ENCODE measurements at places on chromosomes 13 and 19.

DNA sequence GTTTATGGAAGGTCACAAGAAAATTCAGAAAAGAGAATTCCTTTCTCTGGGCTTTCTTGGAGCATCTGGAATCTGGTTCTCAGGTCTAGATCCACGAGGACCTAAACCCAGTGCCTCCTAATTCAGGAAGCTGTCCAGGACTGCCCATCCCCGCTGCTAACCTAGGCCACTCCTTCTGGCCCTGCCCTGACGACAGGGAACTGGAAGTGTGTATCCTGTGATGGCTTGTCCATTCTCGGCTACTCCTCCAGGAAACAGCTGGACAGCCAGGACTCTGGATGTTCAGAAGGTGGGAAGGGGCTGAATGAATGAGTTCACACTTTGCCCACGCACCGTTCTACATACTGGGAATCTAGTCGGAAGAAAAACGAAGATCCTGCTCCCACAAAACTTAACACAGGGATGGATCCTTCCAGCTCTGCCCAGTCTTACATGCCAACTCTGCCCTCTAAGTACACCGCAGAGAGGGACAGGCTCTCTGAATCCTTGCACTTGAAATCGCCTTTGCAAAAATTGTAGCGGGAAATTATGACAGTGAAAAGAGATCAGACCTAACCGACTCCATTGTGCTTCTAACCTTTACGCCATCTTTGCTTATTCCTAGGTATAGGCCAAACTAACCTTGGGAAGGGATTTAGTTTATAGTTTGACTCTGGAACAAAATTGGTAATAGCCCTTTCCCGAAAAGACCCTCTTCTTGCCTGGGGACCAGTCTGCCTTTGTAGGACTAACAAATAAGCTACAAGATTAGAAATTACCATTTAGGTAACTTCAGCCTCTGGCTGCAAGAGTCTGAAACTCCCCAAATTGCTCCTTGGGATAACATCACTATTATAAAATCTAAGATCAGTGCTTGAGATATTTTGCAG, 1.8 kb downstream of the LSM4 start:
- no peak for DNase-seq

- peak; percentile 64 for DNase-seq
These were observed 25.1 kb downstream of the SIPA1L3 start for GRCh38 chr19:37931881-37932655.

DNA sequence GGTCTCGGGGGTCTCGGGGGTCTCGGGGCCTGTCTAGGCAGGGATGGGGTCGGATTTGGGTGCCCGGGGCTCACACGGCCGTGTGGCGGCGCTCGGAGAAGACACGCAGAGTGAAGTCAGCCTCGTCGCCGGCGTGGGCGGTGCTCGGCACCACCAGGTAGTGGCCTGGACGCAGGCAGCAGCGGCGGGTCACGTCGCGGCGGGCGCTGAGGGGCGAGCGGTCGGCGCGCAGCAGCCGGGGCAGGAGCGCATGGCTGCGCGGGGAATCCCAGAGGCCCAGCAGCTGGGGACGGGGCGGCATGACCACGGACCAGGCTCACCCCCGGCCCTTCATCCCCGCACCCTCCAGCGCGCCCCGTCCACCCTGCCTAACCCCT, 8.2 kb downstream of the CAPN12 start:
- DNase-seq: no peak

GRCh38 chr19:49056101-49056901, 1.2 kb downstream of the CGB7 start:
- no peak for DNase-seq

- DNase-seq: no peak
These were observed 8.3 kb downstream of the LCP1 start for GRCh38 chr13:46173656-46174055.

DNA sequence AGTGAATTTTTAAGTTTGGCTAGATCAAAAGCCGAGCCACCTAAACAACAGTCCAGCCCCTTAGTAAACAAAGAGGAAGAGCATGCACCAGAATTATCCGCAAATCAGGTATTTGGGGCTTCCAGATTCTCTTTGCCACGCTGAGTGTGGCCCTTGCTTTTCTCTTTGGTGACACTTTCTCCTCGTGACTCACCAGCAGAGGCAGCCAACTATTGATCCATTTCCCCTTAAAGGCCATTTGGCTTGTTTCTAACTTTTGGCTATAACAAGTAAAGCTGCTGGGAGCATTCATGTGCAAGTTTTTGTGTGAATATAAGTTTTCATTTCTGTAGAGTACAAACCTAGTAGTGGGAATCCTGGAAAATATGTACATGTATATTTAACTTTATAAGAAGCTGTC, 17.6 kb upstream of the WDR88 start:
- no peak for DNase-seq

- no peak for DNase-seq
These were observed 17.7 kb downstream of the MAG start for GRCh38 chr19:35309481-35310279.

- no peak for DNase-seq
These were observed 26.6 kb upstream of the OR10H1 start for GRCh38 chr19:15841875-15842569.

- DNase-seq: no peak
These were observed 304 bp downstream of the EVI5L start for GRCh38 chr19:7830272-7830771.

DNA sequence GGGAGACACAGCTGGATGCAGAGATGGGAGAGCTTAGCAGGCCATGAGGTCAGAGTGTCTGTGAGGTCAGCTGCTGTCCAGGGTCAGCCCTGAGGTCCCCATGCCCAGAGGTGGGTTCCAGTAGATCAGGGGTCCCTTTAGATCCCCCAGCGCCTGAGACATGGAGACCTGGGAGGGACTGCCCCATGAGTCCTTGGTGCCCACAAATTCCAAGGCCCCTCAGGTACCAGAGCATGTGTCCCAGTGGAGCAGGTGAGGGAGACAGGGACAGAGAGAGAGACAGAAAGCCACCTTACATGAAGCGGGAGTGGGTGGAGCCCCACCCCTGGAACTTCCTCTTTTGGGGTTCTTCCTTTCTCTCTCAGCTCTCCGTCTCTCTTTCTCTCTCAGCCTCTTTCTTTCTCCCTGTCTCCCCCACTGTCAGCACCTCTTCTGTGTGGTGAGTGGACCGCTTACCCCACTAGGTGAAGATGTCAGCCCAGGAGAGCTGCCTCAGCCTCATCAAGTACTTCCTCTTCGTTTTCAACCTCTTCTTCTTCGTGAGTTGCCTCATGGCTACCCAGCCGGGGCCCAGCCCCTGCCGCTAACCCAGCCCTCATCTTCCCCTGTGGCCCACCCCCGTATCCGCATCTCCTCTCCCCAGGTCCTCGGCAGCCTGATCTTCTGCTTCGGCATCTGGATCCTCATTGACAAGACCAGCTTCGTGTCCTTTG, at the start of gene CD37:
Gene CD37, plus strand, starts transcription at position 336 of the 713 bp plus-strand sequence. Its CDS starts 135 bp downstream, at position 471.
- no peak for DNase-seq

- no peak for DNase-seq
These were observed 18.3 kb upstream of the KLF5 start for GRCh38 chr13:73040484-73040883.

DNA sequence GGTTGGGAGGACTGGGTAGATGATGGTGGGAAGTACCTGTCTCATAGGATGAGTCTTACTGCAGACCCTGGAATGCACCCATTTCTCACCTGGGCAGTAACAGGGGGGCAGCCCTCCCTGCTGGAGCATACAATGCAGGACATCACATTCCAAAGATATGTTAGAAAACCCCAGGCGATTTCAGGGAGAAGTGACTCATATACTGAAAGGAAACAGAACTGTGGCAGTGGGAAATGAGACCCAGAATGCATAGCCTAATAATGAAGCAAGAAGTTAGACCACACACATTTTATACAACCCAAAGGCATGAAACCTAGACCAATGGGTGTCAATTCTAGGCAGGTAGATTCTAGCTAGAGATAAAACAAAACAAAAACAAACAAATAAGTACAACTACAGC, 402.7 kb downstream of the IRS2 start:
- DNase-seq: no peak

- no peak for DNase-seq
These were observed 44.0 kb downstream of the FLT3 start for GRCh38 chr13:28056426-28056825.

- DNase-seq: no peak
These were observed 3.6 kb downstream of the LRRC25 start for GRCh38 chr19:18393836-18394235.

DNA sequence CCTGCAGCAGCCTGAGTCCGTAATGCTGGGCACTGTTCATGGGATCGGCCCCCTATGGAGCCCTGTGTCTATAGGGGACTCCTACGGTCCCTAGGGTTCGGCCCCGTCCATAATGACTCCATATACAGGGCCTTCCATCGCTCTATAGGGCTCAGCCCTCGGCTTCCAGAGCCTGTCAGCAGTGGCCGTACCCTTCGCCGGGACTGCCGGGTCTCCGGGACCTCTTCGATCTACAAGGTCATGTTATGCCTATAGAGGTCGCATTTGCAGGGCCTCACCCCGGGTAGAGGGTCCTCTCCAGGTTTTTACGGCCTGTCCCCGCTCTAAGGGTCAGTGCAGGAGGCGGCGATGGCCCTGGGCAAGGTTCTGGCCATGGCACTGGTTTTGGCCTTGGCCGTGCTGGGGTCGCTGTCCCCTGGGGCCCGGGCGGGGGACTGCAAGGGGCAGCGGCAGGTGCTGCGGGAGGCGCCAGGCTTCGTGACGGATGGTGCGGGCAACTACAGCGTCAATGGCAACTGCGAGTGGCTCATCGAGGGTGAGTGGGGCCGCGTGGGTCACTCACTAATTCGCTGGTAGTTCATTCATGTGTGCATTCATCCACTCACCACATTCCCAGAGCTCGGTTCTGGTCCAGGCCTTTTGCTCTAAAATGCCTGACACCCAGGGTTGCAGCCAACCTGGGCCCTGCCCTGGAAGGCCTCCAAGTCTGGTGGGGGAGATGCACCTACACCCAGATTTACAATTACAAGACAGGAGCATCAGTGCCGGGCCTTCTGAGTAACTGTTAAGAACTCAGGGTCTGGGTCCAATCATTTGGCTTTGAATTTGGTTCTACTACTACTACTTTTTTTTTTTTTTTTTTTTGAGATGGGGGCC, 699 bp downstream of the MEGF8 start:
- no peak for DNase-seq

DNA sequence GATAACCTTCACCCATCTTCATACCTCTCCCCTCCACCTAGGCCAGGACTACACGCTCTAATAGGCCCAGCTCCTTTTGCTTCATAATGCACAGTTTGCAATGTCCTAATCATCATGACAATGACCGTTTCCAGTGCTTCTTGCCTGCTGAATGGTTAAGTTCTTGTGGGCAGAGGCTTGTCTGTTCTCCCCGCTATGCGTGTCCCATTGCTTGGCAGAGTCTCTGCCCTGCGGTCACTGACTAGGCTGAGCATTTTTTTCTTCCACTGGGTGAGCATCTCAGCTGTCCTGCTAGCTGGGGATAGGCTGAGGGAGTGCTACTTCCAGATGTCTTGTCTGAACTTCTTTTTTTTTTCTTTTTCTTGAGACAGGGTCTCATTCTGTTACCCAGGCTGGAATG, 314.7 kb downstream of the UQCRFS1 start:
- DNase-seq: no peak

DNA sequence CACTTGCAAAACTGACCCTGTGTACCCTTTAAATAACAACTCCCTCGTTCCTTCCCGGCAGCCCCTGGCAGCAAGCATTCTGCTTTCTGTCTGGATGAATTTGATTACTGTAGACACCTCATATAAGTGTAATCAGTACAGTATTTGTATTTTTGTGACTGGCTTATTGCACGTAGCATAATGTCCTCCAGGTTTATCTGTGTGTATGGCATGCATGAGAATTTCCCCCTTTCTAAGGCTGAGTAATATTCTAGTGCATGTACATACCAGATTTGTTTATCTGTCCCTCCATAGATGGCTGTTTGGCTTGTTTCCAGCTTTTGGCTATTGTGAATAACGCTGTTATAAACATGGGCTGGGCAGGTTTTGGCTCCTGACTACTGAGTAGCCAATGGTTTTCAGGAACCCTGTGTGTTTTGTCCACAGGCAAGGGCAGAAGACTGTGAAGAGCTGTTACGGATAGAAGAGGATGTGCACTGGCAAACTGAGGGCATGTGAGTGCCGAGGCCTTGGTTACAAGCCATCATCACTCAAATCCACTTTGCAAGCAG, 98.0 kb downstream of the ESD start:
- no peak for DNase-seq

DNA sequence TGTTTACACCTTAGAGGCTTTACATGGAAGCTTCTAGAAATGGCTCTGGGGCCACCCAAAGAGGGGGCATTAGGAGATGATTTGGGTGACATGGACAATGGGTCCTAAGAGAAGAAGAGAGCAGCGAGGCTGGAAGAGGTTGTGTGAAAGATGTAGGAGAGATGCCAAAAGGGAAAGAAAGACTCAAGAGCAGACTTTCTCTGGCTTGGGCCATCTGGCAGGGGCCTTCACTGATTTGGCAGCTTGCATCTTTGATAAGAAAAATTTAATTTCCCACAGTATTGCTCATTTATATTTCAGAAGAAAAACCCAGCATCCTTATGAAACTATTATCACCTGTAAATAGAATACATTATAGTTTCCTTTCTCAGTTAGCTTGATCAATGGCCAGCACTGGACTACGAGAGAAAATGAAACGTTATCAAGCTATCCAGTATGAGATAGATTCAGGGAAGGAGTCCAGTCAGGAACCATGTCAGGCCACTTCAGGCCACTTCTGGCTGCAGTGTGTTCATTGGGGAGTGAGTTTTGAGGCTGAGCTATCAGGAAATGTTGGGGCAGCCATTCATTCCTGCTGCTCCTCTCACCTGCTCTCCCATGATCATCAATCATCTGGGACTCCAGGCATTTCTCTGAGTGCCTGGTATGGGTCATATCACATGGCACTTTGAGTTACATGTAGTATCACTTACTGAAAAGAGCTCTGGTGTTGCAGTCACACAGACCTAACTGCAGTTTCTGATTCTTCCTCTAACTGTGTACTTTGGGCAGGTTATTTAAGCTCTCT, 10.3 kb downstream of the SCEL start:
- DNase-seq: no peak
